ENCODE measurements at places on chromosomes 1 and 21.

GRCh38 chr1:169615803-169616202, 14.1 kb downstream of the SELP start:
- ATAC-seq, result no peak

DNA sequence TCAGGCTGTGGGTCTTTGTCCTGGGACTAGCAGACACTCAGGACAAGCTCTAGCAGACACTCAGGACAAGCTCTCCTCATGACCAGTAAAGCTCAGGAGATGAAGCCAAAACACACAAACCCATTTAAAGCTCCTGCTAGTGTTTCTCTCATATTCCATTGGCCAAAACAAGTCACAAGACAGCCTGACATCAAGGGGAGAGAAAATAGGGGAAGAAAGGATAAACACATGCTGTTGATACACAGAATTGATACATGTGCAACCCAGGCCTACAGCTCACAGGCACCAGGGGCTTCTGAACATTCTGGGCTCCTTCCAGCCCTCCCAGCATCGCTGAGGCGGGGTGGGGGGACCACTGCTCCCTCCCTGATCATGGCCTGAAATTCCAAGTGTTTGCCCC, 35.3 kb downstream of the ATF3 start:
- ATAC-seq, result no peak

- no peak for ATAC-seq
These were observed 30.2 kb downstream of the LTN1 start for GRCh38 chr21:28962465-28962864.

GRCh38 chr1:216483672-216484401, 60.6 kb upstream of the USH2A start:
- no peak for ATAC-seq

DNA sequence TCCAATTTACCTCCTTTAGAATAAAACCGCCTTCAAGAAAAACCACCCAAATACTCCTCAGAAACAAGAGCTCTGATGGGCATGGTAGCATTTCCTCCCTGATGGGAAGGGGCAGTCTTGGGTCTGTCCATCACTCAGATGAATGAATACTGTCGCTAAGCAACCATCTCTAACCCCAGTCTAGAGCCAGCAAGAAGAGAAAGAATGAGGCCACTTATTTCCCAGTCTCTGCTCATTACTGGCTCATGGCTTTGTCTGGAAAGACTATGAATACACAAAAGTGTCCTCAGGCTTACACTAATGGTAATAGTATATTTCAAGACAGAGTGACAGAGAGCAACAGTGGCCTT, 51.0 kb upstream of the F3 start:
- no peak for ATAC-seq

DNA sequence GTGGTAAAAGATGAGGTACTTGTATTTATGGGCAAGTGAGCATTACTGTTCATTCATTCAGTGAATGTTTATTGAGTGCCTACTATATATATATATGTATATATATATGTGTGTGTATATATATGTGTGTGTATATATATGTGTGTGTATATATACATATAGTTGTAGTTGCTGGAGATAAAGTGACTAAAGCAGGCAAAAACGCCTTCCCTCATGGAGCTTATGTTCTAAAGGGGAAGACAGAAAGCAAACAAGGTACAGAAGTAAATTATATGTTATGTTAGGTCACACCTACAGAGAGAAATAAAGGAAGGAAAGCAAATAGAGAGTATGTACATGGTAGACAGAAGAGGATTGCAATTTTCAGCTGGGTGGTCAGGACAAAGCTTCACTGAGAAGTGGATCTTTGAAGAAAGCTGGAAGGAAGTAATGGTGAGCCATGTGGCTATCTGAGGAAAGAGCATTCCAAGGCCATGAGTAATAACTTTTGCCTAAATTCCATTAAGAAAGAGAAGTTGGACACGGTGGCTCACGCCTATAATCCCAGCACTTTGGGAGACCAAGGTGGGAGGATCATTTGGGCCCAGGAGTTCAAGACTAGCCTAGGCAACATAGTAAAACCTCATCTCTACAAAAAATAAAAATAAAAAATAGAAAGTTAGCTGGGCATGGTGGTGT, 33.5 kb upstream of the KLF17 start:
- ATAC-seq, result no peak

- no peak for ATAC-seq
These were observed 227.1 kb downstream of the TOMM20 start for GRCh38 chr1:234901491-234902049.

- no peak for ATAC-seq
These were observed 373.0 kb downstream of the PLPP3 start for GRCh38 chr1:56206391-56206790.

GRCh38 chr1:149846042-149846441, 53.3 kb upstream of the BOLA1 start:
- no peak for ATAC-seq

GRCh38 chr1:237863234-237863633, 27.5 kb downstream of the ZP4 start:
- ATAC-seq, result no peak

- no peak for ATAC-seq
These were observed 14.8 kb downstream of the RNF220 start for GRCh38 chr1:44419901-44420300.

DNA sequence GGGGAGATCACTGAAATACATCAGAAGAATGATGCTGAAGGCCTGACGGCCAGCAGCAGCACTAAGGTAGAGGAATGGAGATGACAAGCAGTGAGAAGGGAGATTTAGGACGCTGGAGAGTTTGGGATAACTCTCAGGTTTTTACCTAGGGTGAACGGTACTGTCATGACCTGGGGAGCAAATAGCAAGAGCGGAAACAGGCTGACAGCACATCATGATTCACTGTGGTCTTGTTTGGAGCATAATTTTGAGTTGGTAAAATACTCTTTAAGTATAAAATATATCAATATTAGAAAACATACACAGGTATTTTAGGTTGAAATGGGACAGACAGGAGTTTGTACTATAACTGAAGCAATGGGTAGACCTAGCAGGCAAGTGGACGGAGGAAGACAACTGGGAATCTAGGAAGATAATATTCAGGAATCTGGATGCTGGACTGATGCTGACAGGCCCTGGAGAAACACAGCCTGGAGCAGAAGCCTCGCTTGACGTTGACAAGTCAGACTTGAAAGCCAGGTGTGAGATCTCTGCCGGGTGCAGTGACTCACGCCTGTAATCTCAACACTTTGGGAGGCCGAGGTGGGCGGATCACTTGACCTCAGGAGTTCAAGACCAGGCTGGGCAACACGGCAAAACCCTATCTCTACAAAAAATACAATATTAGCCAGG, 33.3 kb downstream of the ALG14 start:
- ATAC-seq, result peak; percentile 61

- ATAC-seq, result peak; percentile 54
These were observed 20.1 kb upstream of the ENSA start for GRCh38 chr1:150649441-150650075.

DNA sequence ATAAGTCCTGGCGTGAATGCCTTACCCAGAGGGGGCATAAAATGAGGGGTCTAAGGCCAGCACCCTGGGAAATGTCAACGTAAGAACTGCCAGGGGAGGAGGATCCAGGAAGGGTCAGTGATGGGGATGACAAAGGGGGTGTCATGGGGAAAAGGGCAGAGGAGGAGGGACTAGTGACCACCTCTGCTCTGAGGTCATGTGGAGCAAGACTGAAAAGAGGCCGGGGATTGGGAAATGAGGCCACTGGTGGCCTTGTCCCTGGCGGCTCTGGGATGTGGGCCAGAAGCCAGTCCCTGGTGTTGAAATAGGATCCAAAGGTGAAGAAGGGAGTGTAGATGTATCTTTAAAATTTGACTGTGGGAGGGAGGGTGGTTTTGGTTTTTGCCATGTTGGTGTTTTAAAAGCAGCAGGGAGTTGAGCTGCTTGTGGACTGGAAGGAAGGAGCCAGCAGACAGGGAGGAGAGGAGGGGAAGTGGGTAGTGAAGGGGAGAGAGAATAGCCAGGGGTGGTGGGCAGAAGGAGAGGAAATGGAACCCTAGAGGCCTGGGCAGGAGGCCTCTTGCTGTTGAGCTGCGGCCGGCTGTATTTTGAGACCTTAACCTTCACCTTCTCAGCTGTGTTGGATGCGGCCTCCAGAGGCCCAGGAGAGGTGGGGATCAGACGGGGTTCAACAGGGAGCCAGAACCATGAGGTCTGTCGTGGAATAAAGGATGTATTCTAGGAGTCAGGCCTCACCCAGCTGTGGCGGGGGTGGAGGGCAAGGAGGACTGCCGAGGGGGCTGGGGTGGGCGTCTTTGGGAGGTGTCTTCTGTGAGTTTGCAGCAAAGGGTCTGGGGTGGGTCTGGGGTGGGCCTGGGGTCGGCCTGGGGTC, 92.5 kb downstream of the DHRS3 start:
- ATAC-seq, result peak; percentile 15

GRCh38 chr1:185070051-185070450, 24.7 kb downstream of the RNF2 start:
- ATAC-seq, result no peak

DNA sequence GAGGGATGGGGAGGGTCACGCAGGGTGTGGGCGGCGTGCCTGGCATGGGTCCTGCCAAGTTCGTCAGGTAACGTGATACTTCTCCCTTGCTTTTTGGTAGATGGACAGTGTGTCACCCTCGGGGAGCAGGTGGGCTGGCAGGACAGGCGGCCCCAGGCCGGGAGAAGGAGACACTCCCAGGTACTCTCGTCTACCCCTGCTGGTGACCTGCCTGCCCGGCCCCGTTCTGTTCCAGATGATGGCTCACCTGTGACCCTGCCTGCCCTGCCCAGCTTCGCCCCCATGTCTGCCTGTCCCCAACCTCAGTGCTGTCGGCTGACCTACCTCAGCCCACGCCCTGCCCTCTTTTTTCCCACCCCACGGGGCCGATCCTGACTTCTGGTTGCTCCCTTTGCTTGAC, 144.7 kb downstream of the PCBP3 start:
- ATAC-seq, result no peak

DNA sequence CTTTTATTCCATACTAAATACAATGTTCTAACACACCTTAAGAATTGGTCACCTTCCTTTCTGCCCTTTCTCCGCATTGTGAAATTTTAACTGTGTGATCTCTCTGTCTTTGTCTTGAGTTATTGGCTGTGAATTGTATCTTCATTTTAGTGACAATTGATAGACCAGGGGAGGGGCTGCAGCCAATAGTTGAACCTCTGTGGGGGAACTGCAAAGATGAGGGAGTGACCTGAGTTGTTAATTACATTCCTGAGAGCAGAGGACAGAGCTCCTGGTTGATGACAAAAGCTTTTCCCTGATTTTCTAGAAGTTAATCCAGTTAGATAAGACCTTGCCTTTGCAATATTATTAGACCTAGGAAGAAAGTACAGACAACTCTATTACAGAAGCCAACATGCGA, 1535.7 kb downstream of the BRINP3 start:
- ATAC-seq, result no peak

- ATAC-seq, result no peak
These were observed 7.9 kb upstream of the SH3GLB1 start for GRCh38 chr1:86696522-86696921.

DNA sequence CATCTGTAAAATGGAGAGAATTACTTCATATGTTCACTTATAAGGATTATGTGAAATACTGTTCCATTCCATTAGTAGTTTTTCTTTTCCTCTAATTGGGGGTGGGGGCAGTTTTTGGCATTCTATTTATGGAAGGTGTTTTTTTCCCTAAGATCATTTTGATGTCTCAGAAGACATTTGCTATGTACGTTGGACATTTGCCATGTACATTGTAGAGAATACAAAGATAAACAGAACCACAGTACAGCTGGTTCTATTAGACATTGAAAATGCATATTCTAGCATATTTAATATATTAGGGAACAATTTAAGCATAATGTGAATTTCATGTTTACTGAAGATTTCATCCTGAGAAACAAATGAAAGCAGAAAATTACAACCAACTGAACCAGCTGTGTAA, 98.5 kb downstream of the PTBP2 start:
- ATAC-seq, result no peak

DNA sequence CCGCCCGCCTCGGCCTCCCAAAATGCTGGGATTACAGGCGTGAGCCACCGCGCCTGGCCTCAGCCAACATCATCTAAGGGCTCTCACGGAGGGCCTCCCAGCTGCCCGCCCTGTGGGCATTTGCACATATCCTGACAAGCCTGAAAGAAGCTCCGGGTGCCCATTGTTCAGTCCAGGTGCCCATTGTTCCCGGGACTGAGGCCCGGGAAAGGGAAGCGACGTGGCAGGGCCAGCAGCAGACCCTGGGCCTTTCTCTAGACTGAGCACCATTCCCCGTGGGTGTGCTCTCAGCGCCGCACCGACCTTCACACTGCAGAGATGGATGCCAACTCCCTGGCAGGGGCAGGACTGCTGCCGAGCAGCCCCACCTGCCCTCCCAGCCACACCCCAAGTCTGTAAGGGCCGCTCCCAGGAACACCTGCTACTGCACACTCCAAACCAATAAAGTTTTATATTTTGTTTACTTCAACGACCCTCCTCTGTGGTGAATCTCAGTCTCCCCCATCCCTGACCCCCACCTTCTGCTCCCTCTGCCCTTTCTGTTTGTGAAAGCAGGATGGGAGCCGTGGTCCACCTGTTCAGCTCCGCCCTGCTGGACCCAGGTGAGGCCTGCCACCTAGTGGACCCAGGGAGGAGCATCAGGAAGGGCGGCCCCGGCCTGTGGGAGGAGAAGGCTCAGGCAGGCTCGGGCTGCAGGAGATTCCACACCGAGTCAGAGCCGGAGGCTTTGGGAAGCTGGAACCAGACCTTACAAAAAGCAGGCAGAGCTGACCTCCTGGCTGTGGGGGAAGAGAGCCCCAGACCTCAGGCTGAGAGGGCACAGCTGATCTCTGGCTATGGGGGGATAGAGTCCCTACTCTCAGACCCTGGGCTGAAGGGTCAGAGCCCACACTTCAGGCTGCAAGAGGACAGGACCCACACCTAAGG, 1.1 kb upstream of the TMEM82 start:
- ATAC-seq, result peak; percentile 90

- ATAC-seq, result no peak
These were observed 41.3 kb upstream of the KIF21B start for GRCh38 chr1:201064806-201065205.

GRCh38 chr1:61081686-61082310, 563 bp upstream of the NFIA start:
- ATAC-seq, result peak; percentile 5

- ATAC-seq, result no peak
These were observed 2.6 kb downstream of the CROCC start for GRCh38 chr1:16924216-16924918.

DNA sequence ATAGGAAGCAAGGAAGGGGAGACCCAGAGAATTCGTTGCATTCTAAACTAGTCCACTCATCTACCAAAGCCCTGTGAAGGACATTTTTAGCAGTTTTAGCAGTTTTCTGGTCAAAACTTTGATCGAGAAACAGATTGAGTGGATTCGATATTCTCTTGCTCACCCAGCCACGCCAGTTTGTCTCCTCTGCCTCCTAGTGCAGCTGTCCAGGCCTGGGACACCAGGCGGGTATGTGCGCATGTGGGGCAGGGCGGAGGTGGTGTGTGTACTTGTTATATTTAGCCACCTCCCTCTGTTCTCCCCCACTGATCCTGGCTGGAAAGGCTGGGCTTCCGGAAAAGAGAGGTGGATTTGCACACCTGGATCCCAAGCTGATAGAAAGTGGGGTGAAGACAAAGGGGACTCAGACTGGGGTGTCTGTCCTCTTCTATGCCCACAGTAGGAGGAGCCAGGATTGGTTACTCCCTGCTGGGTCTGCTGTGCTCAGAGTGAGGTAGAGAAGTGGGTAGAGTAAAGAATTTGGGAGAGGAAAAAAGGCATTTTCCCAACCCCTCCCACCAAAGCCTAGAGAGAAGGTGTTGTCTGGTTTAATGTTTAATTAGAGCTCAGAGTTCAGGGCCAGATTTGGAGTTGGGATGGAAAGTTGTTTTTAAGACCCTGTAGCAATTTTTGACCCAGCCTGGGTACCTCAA, 3.8 kb downstream of the LMNA start:
- ATAC-seq, result peak; percentile 11

- ATAC-seq, result no peak
These were observed 31.5 kb downstream of the LPAR3 start for GRCh38 chr1:84861516-84861915.
